ENCODE measurements at places on chromosomes 2 and 18.

DNA sequence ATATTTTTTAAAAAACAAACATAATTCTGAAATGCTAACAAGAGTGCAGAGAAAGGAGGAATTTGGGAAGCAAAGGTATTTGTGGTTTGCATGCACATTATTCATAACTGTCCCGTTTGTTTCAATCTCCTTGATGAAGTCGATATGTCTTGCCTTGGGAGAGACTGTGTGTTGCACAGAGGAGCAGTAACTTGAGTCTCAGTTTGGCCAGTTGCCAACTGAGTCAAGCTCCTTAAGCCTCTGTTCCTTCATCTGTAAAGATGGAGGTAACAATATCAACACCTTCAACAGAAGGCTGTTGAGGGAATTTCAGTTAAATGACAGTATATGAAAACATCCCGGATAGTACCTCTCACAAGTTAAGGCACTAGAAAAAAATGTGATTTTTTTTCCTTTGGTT, 226.2 kb downstream of the ASXL3 start:
- no peak for DNase-seq

DNA sequence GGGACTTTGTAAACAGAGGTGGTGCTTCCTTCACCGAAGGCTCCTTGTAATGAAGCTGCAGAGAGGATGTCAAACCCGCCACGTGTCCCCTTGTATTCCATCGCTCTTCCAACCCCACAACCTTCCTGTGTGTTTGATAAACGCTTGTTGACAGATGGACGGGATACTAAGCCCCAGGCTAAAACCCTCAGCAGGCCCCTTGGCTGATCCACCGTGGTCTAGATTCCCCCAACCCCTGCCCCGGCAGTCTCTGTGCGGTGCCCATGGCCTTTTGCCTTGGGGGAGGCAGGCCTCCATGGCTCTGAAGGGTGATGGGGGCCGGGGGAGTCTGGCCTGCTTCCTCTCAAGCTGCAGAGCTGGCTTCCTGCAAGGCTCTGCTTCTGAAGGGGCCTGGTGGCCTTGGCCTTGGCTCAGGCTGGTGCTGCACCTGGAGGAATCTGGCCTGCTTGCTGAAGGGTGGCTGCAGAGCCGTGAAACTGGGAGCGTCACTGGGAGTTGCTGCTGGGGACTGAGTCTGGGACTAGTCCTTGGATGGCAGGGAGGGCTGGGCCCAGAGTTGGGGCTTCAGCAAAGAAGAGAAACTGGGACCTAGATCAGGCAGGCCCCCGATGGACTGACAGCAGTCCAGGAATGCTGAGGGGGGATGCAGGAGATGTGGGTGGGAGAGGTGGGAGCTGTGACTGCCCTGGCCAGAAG, 9.6 kb upstream of the NTSR2 start:
- DNase-seq: no peak

GRCh38 chr2:179528576-179529069, 264.0 kb upstream of the SESTD1 start:
- no peak for DNase-seq

DNA sequence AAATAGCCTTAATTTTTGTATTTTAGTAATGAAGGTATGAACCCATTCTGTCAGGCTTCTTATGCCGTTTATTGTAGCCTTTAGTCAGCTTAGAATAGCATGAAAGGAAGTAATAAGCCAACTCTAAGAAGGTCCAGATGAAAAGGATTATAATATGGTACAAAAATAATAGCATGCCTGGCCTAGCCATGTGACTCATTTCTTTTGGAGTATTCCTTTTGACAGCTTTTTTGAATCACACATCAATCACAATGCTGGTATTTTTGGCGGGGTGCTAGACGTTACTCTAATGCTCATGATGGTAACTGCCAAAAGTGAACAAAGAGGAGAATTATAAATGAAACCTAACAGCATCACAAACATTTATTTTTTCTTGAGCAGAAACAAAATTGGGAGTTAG, 19.9 kb downstream of the FMNL2 start:
- no peak for DNase-seq

DNA sequence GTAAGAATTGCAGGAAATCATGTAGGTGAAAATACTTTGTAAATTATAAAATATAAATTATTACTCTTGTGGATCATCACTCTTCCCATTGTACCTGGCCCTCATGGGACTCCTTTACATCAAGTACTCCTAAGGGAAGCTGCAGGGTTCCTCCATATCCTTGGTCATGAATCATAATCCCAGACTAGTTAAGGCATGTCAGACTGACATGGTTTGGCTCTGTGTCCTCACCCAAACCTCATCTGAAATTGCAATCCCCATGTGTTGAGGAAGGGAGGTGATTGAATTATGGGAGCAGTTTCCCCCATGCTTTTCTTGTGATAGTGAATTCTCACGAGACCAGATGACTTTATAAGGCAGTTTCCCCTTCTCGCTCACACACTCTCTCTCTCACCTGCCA, 77.1 kb downstream of the CMPK2 start:
- no peak for DNase-seq

- DNase-seq: no peak
Measured at GRCh38 chr2:126227250-126227649, 428.7 kb upstream of the GYPC start.

GRCh38 chr18:29172756-29173067, 995.8 kb upstream of the CDH2 start:
- DNase-seq: no peak

GRCh38 chr18:37654731-37655369, 89.3 kb upstream of the CELF4 start:
- no peak for DNase-seq

DNA sequence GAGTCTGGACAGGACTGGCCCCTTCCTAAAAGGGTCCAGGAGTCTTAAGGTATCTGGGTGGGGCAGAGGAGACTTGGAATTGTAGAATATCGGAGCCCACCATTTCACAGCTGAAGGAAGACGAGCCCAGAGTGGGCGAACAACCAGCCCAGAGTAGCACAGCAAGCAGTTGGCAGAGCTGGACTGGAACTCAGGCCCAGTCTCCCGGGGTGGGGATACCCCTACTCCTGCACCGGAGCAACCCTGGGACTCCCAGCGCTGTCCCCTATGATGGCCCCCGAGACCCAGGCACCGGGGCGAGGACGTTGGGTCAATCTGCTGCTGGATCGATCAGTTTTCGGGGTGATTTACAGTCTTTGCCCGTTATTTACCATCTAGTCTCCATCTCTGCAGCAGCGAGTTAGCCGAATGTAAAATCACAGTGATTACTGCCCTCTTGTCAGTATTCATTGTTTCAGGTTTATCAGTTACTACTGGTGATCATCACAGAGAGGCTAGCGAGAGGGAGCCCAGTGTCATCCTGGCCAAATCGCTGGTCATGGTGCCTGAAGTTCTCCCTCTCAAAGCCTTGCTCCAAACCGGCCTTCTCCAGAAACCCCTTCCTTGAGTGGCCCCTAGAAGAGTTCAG, 75.3 kb downstream of the SMAD7 start:
- DNase-seq: no peak

GRCh38 chr2:233841183-233841582, 13.2 kb downstream of the HJURP start:
- DNase-seq: no peak

- DNase-seq: no peak
Measured at GRCh38 chr2:47485751-47486300, 82.9 kb downstream of the MSH2 start.

DNA sequence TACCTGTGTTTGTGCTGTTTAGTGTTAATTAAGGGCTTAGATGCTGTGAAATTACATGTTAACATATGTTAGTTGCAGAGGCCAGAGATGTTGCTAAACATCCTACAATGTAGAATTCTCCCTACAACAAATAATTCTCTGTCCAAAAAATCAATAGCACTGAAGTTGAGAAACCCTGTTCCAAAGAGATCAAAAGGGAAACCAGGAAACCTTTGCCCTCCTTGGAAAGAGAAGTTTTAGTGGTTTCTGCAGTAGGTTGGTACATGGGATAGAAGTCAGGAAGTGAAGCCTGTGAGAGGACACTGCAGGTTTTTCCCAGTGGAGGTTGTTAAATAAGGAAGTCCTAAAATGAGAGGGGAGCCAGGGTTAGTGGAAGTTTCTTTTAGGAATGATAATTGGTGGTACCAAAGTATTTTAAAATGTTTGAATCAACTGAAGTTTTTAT, 6.3 kb upstream of the RMDN2 start:
- no peak for DNase-seq

- no peak for DNase-seq
Measured at GRCh38 chr2:42784204-42784880, 8.0 kb downstream of the HAAO start.

GRCh38 chr2:186820303-186820702, 28.7 kb downstream of the ZSWIM2 start:
- DNase-seq: no peak

DNA sequence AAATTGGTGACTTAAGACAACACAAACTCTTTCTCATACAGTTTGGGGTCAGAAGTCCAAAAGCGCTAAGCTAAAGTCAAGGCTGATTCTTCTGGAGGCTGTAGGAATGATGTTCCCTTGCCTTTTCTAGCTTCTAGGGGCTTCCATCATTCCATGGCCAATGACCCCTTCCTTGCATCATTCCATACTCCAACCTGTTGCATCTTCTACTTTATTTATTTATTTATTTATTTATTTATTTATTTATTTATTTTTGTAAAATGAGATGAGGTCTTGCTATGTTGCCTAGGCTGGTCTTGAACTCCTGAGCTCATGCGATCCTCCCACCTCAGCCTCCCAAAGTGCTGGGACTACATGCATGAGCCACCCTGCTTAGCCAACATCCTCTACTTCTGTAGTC, 44.7 kb upstream of the C1D start:
- no peak for DNase-seq

DNA sequence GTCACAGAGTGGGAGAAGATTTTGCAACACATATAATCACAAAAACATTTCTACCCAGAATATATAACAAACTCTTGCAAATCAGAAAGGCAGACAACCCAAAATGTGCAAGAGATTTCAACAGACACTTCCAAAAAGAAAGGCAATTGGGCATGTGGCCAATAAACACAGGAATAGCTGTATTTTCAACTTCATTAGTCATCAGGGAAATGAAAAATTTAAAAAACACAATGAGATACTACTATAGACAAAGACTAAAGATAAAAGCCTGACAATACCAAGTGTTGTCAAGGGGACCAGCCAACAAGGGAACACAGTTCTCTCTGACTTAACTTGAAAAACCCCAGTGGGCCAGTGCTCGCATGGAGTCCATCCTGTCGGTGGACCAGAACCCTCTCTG, 40.5 kb downstream of the MTHFD2 start:
- DNase-seq: peak; percentile 24

DNA sequence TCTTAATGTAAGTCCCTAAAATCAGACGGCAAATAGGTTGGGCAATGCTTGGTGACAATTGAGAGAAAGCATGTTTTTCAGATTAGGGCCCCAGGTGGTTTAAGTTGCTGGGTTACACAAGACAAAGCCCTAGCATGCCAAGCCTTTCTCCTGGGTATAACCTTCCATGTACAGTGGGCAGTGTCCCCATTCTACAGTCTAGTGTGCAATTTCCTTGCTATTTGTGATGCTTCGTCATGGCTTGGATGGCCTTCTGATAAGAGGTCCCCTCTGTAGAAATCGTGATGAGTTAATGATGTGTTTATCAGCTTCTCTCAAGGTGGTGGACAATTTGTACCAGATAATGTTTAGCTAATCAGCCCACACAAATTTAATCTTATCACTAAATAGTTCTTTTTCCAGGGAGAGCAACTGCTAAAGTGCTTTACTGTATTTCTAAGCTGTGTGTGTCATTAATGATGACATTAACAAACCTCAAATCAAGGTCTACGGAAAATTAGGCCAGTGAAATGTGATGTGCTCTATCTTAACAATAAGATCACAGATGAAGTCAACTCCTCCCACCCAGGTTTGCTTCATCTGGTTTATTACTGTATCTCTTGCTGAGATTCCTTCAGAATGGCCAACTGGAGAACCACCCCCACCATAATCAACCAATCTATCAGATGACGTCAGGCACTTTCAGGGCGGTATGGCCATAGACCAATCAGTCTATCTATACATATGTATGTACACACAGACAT, 61.7 kb downstream of the PLB1 start:
- no peak for DNase-seq

GRCh38 chr2:111702119-111702803, 181.7 kb downstream of the ANAPC1 start:
- peak; percentile 62 for DNase-seq

- no peak for DNase-seq
Measured at GRCh38 chr2:85936421-85937068, 47.8 kb upstream of the ST3GAL5 start.

DNA sequence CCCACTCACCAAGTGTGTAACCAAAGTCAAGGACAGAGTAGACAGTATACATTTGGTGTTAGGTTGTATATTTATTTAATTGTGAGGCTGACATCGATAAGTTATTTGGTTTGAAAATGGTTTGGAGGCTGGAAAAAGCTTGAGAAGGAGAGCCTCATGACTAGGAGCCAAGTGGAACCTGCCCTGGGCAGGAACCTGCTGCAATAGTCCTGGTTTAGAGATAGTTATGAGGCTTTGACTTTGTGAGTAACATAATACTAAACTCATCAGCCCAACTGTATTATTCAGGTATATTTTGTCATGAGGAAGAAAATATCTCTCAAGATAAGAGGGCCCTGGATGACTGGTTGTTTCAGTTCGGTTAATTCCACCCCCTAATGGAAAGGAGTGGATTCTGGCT, 234.3 kb upstream of the CYRIA start:
- no peak for DNase-seq

DNA sequence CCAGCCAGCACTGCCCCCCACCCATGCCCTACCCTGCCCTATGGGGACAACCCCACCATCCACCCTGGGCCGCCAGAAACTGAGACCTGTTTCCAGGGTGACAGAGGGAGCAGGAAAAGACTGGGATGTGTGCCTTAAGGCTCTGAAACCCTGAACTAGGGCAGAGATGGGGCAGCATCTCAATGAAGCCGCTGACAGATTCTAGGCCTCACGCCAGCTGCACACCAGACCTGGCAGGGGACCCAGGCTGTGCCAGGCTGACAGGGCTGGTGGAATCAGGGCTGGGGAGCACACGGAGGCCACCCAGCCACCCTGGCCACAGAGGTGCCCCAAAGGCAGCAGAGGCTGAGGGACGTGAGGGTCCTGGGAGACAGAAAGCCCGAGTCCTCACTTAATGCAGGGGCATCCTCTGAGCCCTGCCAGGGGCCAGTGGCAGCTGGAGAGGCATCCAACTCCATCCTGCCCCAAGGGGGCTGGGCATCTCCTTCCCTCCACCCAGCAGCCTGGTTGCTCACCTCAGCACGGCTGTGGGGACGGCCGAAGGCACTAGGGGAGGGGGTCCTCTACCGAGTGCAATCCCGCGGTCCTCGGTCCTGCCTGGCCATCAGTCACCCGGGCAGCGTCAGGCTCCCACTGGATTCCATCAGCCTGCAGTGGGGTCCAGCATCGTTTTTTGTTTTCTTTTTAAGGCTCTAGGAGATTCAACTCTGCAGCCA, 169.2 kb downstream of the ZFP36L2 start:
- no peak for DNase-seq

DNA sequence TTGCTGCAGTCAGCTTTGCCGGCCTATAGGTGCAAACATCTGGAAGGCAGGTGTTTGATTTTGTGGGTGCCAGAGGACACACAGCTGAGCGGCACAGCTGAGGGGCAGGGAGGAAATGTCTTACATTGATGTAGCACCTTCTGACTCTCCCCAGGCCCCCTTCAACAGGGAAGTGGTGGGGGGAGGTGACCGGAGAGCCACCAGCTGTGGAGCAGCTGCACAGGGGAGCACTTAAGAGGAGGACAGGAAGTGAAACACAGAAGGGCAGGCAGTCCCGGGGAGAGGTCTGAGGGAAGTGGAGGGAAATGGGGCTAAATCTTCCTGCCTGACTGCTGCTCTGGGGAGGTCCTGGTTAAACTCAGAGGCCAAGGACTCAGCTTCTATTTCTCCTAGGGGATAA, 409.1 kb downstream of the TNS1 start:
- no peak for DNase-seq

GRCh38 chr2:23460228-23460627, 75.2 kb downstream of the KLHL29 start:
- DNase-seq: peak; percentile 7

- no peak for DNase-seq
Measured at GRCh38 chr2:194745557-194746146, 911.4 kb upstream of the SLC39A10 start.
